Esophagus muscularis mucosa (tissue), 4 donors: ENCODE measurements at places on chromosomes 2 and 18.

GRCh38 chr2:83595121-83595690, 863.9 kb downstream of the SUCLG1 start:
- DNase-seq, result no peak

DNA sequence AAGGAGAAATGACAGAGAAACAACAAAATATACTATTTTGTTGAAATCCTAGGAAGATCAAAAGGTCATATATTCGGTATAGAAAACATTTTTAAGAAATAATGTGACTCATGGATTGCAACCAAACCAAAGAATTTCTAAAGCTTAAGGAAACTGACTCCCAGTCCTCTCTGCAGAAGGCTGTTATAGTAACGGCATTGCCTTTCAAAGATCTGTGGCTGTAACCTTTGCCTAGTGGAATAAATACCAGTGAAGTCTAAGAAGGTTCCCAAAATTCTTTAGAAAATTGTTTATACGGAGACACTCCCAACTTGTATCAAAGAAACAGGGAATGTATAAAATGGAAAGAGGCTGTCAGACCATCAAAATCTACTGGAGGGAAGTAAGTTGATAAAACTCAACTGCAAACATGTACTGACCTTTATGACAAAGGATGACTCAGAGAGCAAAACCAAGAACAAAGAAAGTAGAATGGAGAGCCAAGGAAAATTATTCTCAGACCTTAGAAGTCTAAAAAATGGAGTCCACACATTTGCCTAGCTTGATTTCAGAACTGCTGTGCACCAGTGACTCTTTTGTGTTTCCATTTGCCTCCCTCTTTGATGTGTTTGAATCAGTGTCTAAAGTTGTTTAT, 48.6 kb upstream of the FSIP2 start:
- DNase-seq, result no peak

- no peak for DNase-seq
Observed at GRCh38 chr18:65919663-65920062, 168.9 kb downstream of the CDH7 start.

DNA sequence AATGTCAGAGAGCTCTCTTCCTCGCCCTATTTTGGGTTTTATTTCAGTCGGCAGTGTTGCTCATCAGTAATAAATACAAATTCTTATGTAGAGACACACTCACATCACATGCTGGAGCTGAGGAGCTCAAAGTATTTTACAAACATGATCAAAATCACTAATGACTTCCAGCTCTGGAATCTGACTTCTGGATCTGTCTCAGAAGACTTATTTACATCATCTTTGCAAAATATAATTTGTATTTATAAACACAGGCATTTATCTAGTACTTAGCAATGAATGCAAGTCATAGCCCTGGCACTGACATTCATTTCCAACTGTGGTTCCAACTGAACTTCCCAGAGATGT, 327.1 kb downstream of the NCKAP5 start:
- no peak for DNase-seq

DNA sequence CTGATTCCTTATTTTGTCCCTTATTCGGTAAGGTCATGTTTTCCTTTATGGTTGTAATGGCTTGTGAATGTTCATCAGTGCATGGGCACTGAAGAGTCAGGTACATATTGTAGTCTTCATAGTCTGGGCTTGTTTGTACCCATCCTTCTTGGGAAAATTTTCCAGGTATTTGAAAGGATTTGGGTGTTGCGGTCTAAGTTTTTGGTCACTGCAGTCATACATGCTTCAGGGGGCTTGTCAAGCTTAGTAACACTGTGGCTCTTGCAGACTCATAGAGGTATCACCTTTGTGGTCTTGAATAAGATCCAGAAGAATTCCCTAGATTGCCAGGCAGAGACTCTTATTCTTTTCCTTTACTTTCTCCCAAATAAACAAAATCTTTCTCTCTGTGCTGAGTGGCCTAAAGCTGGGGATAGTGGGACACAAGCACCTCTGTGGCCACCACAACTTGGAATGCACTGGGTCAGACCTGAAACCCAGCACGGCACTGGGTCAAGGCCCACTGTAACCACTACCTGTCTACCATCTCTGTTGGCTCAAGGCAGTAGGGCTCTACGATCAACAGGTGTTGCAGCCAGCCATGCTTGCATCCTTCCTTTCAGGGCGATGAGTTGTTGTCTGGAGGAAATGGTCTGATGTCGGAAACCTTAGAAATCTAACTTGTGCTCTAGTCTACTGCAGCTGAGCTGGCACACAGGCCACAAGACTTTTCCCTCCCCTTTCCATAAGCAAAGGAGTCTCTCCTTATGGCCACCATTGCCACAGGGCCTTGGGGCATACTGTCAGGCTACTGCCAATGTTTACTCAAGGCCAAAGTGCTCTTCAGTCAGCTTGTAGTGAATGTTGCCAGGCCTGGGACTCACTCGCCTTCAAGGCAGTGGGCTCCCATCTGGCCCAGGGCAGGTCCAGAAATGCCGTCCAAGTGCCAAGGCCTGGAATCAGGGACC, 21.5 kb downstream of the IL1RN start:
- DNase-seq, result no peak

GRCh38 chr2:29222381-29223179, 107.4 kb downstream of the CLIP4 start:
- DNase-seq, result no peak

GRCh38 chr2:109188496-109188890, 59.5 kb downstream of the SH3RF3 start:
- DNase-seq, result no peak

- no peak for DNase-seq
Observed at GRCh38 chr2:45001869-45002385, 7.3 kb downstream of the SIX2 start.

DNA sequence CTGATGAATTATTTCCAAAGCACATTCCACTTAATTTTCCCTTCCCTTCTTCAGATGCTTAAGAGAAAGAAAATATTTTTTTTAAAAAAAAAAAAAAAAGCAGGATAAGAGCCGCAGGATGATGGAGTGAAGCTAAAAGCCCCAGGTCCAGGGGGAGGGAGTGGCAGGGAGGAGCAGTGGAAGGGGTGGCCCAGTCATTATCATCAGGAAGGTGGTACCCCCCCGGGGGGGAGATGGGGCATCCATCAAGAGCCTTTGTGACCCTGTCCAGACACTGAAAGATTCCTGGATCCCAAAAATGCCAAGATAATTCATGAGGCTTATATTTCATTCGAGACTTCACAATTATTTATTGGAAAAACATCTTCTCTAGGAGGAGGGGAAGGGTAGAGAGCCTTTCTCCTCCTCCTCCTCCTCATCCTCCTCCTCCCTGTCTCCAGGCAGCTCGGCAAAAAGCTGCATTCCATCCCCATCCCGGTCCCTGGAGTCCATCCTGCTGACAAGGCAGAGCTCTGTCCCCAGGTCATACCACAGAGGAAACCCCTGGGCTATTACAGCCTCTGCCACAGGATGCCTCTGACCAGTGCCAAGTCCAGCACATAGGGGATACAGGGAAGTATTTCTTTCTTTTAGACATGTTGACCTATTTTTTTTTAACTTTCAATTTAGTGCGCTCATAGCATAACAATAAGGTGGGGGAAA, 125.3 kb downstream of the TWIST2 start:
- DNase-seq, result peak; percentile 78

- DNase-seq, result no peak
Observed at GRCh38 chr2:26523750-26524149, 45.8 kb upstream of the OTOF start.

- no peak for DNase-seq
Observed at GRCh38 chr2:164794016-164794415, 47.6 kb downstream of the COBLL1 start.

- DNase-seq, result peak; percentile 89
Observed at GRCh38 chr2:236376566-236377244, 112.5 kb upstream of the ASB18 start.

GRCh38 chr18:33560686-33561370, 17.2 kb upstream of the ASXL3 start:
- DNase-seq, result no peak

GRCh38 chr18:40553029-40553428, 1402.0 kb upstream of the PIK3C3 start:
- DNase-seq, result no peak

DNA sequence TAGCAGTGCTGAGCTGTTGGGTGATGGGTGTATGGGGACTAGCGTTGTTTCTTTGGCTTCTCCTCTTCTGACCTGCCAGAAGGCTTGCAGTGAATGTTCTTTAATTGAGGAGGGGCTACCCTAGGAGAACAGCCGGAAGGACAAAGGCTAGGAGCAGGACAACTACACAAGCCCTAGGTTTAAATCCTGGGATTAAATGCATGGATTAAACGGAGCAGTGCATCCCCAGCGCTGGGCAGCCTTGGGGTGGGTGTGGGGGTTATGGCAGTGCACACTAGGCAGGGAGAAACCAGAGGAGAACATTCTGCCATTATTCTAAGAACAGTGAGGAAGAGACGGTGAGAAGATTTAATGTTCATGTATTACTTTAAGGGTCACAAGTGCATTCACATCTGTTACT, 86.4 kb upstream of the MCFD2 start:
- DNase-seq, result no peak

DNA sequence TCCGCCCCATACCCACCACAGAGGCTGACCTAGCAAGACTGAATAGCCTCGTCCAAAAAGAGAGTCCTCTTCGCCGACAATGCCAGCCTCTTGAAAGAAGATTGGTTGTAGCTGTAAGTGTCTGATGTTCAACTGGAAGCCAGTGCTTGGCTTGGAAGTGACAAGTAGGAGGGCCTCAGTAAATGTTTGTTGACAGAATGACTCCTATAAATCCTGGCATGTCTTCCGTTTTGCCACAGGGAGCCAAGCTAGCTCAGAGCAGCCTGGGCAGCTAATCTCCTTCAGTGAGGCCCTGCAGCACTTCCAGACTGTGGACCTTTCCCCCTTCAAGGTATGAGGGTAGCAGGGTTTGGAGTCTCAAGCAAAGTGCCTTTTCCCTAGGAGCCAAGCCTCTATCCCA, 14.9 kb downstream of the ELMOD3 start:
- DNase-seq, result no peak

GRCh38 chr2:223500709-223501108, 101.5 kb downstream of the SCG2 start:
- no peak for DNase-seq

GRCh38 chr2:16978301-16978700, 312.7 kb upstream of the CYRIA start:
- DNase-seq, result no peak

DNA sequence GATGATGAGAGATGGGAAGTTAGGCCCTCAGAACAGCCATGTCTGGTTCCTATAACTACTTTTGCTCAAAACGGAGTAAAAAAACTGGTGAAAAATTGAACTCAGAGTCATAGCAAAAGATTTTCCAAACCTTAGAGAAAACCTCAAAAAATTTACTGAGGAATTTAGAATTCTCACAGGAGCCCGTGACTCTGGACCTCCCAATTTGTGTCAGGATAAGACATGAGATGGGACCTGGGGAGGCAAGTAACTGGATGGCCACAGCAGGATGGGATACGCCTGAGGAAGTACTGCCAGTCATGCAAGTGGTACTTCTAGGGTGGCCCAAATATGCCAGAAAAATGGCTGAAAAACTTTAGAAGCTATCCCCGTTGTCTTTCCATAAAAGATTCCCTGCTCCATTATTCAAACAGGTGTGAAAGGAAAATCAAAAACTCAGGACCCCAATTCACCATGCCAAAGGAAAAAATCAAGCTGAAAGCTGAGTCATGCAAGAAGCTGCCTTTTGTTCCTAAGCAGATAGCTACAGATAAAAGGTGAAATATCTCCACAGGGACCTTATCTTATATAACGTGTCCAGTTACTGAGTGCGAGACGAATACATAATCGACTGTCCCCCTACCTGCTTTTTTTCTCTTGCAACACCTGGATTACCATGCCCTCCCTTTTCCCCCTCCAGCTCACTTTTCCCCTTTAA, 34.1 kb upstream of the LIPG start:
- no peak for DNase-seq

DNA sequence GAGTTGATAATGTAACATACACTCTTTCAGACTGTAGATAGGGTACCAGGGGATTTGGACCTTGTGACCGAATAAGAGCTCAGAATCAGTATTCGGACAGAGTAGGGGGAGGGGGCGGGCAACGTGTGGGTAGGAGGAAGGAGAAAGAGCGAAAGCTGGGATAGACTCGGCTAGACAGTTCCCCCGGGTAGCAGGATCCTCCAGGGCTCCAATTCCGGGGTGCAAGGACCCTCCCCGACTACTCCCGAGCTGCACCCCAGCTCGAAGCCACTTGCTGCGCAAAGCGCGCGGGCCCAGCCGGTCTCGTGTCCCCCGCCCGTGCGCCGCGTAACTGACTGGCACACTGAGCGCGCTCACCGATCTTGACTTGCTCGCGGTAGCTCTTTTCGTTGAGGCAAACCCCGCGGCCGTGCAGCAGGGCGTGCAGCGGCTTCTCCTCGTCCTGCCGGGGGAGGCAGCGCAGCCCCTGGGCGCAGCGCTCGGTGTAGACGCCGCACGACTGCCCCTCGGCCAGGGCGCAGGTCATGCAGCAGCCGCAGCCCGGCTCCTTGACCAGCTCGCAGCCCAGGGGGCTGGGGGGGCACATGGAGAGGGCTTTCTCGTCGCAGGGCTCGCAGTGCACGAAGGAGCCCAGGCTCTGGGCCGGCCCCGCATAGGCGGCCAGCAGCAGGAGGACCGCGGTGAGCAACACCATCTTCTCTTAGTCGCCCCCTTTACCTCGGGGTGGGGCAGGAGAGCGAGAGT, 1.1 kb downstream of the IGFBP5 start:
- no peak for DNase-seq

DNA sequence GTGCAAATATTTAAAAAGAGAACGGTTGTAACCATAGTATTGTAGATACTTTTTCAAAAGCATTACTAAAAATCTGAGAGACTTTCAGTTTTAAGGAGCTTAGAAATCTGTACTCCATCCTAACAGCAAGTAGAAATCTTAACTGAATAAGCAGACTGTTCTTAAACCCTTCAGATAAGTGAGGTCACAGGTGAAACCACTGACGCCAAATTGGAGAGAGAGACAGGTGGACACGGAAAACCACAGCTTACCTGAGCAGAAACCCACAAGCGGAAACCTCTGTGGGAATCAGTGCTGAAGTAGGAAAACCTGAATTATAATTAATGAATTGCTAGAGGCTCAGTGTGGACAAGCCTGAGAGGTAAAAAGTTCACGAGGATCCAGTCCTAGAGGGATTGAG, 959.4 kb upstream of the CELF4 start:
- DNase-seq, result no peak

DNA sequence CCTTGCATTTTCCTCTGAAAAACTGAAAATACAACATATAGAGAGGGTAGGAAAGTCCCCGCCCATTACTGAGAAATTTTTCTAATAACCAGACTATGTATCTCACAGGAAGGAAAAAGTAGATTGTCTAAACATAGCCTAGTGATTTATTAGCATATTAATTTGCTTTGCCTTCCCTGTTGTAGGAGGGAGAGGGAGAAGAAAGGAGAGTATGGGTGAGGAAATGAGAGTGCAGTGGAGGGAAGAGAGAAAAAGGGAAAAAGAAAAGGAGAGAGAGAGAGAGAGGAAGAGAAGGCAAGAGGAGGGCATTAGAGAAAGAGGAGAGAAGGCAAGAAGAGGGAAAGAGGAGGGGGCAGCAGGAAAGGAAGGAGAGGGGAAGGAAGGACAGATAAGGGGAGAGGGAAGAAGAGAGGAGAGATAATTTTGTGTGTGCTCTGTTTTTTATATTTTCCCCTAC, 3.6 kb upstream of the KYNU start:
- DNase-seq, result no peak
